ENCODE measurements at places on chromosomes 4 and X.

- no peak for DNase-seq
Observed at GRCh38 chrX:72685810-72686456, 28.2 kb downstream of the PHKA1 start.

DNA sequence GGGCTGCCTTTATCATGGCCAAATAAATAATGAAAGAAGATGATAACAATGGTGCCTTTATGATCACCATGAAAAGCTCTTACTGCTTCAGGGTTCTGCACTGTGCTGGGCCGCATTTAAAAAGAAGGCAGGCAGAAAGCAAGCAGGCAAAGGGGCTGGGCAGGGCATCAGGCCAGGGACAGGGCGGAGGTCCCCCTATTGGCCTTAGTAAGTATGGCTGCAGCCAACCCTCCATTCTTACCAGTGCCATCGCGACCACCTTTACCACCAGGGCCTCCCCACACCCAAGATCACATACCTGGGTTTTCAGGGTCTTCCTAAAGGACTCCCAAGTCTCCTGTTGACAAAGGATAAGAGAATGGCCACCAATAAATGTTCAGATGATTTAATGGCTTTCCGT is 38.9 kb downstream of the CNGA2 start:
- no peak for DNase-seq

GRCh38 chr4:163833669-163834068 is 339.2 kb downstream of the TMA16 start:
- DNase-seq, result no peak

GRCh38 chr4:7678318-7678852 is 243.7 kb upstream of the PSAPL1 start:
- DNase-seq, result no peak

DNA sequence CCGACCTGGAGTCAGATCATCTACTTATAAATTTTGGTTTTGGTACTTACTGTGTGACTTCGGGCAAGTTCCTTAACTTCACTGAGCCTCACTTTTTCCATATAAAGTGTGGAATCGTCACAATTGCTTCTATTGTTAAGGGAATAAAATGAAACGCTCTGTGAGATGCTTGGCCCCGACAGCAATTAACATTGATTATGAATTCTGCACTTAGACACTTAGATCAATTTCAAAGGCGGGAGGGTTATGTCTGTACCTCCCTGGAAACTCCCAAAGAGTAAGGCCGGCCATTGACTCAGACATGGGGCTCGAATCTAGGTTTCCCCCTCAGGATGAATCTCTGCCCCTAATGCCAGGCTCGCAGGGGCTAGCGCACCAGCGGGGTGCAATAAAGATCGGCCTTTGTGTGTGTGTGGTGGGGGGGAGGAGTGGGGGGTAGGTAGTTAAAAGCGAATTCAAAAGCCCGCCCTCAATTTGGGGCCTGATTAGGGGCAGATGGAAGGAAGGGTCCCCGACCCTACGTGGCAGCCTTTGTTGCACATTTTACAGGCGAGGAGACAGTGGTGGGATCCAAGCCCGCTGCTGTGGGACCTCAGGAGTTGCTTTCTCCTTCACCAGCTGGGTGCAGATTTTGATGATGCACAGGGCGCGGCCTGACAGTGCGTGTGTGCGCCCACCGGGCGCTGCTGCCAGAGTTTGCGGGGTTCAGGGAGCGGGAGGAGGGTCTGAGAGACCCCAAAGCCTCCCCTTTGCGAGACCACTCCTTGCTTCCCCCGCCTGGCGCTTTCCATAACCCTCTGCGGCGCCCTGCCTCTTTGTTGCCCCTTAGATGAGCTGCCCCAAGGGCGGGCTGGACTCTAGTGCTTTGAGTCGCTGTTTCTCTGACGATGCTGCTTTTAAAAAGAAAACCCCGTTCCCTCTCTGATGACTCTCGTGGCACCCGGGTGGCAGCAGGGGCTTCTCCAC is 9.6 kb downstream of the MSX1 start:
- DNase-seq, result no peak

DNA sequence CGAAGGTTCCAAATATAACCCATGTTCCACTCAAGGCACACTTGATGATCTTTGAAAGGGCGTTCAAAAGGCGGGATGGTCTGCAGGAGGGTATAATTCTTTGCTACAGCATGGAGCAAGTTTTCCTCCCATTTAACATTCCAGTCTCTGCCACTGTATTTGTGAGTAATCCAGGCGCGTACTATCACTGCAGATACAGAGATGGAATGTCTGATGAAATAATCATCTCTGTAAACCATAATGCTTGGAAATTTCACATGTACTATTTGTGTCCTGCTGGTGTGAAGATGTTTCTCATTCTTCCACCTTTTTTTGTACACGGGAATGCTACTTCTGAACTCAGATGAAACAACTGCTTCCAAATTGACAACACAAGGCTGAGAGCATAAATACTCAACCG is 15.5 kb downstream of the SEL1L3 start:
- no peak for DNase-seq

GRCh38 chrX:54484666-54485065 is 11.4 kb downstream of the FGD1 start:
- DNase-seq, result no peak

DNA sequence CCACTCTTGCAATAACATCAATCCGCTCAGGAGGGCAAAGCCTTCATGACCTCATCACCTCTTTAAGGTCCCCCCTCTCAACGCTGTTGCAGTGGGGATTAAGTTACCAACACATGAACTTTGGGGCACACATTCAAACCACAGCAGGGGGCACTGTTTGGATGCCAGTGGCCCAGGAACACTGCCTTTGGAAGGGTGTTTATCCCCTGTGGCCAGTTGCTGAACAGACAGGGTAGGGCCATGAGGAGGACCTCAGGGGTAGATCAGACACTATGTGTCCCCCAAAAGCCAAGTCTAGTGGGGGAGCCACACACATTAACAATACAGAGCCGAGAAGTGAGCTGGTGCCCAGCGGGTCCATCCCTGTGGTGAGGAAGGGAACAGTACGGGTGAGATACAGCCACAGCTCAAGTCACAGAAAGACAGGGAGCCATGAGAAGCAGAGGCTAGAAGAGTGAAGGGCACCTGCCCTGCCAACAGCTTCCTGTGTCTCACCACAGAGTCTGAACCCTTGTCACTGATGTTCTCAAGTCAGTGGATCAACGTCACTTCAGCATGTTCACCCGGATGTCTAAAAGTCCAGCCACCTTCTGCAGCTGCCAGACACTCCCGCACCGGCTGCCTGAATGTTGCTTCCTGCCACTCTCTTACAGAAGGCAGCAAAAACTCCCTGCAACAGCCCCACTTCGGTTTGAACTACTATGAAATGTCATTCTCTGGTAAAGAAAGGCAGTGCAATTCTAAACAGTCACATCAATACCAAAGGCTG is 19.9 kb upstream of the MXD4 start:
- DNase-seq, result peak; percentile 64

GRCh38 chr4:162499478-162499877 is 335.7 kb upstream of the FSTL5 start:
- DNase-seq, result no peak

DNA sequence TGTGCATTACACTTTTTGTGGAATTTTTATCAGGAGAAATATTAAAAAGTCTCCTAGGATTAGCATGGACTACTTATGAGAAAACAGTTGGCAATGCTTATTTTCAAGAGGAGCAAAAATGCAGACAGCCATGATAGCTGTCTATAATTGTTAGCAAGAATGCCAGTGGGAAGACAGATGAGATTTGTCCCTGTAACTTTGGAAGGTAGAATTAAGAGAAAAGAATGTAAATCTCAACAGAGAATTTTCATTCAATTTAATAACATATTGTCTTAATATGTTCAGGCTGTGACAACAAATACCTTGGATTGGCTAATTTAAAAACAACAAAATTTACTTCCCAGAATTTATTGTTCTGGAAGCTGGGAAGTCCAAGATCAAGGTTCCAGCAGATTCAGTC is 349.2 kb downstream of the IQCM start:
- DNase-seq, result no peak

- no peak for DNase-seq
Observed at GRCh38 chr4:38068107-38068506, 107.9 kb downstream of the PTTG2 start.

DNA sequence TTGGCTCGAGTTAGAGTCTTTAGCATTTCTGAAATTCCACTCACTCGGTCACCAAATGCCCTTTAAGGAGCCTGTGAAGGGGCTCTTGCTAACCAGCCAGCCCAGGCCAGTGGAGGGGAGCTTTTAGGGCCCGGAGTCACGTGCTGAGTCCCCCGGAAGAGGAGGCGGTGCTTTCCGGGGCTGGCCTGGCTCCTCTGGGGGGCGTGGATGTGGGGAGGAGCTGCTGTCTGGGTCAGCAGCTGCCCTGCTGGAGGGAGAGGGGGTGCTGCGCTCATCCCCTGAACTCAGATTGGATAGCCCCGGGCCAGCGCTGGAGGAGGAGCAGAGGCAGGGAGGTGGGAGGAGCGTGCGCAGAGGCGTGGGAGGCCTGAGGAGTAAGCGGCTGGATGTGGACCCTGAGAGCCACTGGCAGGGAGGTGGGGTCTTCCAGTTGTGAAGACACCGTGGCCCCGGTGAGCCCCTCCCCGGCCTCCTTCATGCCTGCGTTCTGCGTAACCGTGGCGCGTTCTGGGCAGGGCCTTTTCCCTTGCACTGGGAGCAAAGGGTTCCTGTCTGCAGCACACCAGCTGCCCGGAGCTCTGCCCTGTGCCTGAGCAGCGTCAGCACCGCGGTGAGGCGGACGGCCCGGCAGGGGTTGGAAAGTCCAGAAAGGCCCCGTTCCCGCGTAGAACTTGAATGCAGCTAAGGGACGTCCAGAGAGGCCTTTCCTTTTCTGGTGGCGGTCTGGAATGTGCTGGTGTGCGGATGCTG is 19.7 kb downstream of the MAEA start:
- peak; percentile 50 for DNase-seq

- DNase-seq, result no peak
Observed at GRCh38 chrX:151912780-151913179, at the start of gene MAGEA4. Gene MAGEA4, plus strand, starts transcription at chrX:151912889. Its CDS starts 10,776 bp downstream, at chrX:151923665.

DNA sequence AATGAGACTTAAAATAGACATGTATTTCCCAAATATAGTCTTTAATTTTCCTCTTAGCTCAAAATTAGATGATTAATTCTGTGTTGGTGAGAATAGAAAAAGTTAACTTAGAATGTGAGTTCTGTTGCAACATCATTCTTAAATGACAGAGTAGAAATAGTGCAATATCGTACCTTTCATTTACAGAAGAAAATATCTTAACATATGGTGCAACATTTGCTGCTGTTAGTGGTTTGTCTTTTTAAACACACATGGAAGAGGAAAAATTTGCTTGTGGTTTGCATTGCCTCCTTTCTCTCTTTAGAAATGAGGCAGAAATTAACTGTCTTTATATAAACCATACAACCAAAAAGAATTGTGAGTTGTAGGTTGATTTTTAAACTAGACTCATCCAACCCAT is 39.3 kb upstream of the FHDC1 start:
- no peak for DNase-seq

GRCh38 chr4:164212134-164212533 is 541.8 kb upstream of the SMIM31 start:
- no peak for DNase-seq

DNA sequence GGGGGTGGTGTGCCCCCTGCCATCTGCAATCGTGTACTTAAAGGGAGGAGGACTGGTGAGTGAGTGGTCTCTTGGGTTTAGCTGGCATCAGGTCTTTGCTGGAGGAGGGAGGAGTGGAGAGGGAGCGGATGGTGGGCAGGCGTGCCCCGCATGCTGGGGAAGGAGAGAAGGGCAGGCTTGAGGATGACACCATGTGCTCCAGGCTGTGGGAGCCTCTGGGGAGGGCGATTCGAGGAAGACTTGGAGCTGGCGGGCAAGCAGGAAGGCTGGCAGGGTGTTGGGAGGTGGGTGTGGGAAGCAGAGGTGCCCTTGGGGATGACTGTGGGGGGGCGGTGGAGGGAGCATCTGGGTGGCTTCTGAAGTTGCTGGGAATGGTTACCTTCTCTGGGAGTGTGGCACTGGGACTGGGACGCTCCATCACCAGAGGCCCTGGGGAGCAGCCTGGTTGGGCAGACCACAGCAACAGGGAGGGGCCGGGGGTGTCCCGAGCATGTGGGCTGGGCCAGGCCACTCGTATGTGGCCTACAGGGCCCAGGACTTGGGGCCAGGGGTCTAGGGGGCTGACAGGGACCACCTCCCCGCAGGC is 30.8 kb upstream of the AFAP1 start:
- no peak for DNase-seq

DNA sequence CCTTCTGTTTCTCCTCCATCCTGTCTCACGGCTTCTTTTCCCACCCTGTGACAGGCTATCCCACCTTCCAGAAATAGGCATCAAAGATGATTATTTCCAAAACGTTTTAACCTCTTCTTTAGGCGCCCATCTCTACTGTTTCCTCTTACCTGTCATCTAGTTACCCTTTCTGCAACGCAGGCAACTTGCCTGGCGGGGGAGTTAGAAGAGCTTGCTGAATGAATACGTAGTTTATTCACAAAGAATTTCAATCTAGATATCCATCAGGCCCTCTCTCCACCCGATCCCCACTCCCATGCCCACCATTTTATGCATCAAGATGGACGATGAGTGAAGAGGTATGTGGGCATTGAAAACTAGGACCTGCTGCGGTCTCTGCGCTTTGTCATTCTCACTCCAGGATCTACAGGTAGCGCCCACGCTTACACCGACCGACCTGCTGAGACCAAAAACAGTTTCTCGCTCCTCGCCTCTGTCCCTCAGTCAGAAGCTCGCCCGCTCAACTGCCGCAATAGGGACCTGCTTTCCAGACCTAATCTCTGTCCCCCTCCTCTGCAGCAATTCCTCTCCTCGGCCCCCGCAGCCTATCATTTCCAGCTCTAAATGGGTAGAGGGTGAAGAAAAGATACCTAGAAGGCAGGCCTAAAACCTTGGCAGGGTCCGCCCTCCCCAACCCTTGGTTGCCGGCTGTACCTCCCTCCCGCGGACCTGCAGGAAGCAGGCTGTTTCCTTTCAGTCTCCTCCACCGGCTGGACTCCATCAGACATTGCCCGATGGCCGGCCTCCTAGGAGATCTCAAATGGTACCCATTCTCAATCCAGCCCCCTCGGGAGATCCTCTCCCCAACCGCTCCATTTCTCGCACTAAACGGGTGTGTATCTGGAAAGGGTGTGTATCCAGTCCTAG is 624 bp downstream of the BEX5 start:
- DNase-seq, result peak; percentile 37

DNA sequence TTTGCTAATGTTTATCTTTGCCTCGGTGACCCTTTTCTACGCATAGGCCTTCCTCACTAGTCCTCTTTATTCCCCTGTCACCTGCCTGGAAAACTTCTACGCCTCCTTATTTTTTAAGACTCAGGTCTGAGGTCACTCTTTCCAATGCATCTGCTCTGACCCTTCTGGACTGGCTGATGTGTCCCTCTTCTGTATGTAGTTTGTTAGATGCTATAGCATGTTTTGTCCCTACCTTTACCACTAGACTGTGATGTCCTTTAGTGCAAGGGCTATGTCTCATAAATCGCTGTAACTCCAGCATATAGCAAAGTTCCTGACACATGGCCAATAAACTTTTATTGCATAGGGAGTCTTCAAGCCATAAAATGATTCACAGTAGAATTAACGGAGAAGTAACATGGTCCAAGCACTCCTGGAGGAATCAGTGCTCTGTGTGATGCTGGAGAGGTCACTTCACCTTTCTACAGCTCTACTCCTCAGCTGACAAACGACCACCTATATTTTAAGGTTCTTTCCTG is 872.5 kb upstream of the SLIT2 start:
- DNase-seq, result no peak

GRCh38 chr4:60452266-60452665 is 747.9 kb upstream of the ADGRL3 start:
- no peak for DNase-seq

Measured in activated naive CD4-positive, alpha-beta T cell treated with Interleukin-2 at 50 U/mL for 16 hours (primary cell).